Fibroblast of villous mesenchyme (primary cell): ENCODE measurements at places on chromosomes 5 and 9. TPM values are rescaled to one million over a fixed set of nuclear protein-coding genes. Genes with fewer than 3 reads are reported as not detected.

The GPR150 gene
- 0.32 and 0.43 TPM in 2 replicates for total RNA-seq

The DDX46 gene
- 26.1 and 29.8 TPM in 2 replicates for total RNA-seq

The SPATA31A3 gene
- not detected in 2 replicates for total RNA-seq

The GFPT2 gene
- 25.4 and 28.9 TPM in 2 replicates for total RNA-seq

The SLC34A3 gene
- under 0.01 TPM in 1 of 2 replicates, not detected in the other for total RNA-seq

The DCTN4 gene
- total RNA-seq = 48.3 and 66.1 TPM in 2 replicates

The CCDC192 gene
- total RNA-seq = not detected in 2 replicates

The MCIDAS gene
- not detected in 2 replicates for total RNA-seq

The FRRS1L gene
- under 0.01 TPM in 1 of 2 replicates, not detected in the other for total RNA-seq

The PCDH12 gene
- total RNA-seq = under 0.01 TPM in 1 of 2 replicates, not detected in the other

The PHF24 gene
- total RNA-seq = not detected in 2 replicates

The CCDC183 gene
- total RNA-seq = 0.32 and 0.43 TPM in 2 replicates

The RNF183 gene
- total RNA-seq = not detected in 2 replicates

The C5orf52 gene
- not detected in 2 replicates for total RNA-seq

The C5 gene
- total RNA-seq = 2.3 and 3.9 TPM in 2 replicates

The CNTLN gene
- total RNA-seq = 11.3 and 13.0 TPM in 2 replicates

The ADAMTS2 gene
- 30.2 and 44.5 TPM in 2 replicates for total RNA-seq

The PAIP2 gene
- 35.1 and 56.1 TPM in 2 replicates for total RNA-seq

The TEX48 gene
- total RNA-seq = not detected in 2 replicates

The CCDC171 gene
- total RNA-seq = 2.2 and 2.3 TPM in 2 replicates

The CAPSL gene
- 0.43 TPM in 1 of 2 replicates, not detected in the other for total RNA-seq

The FAM81B gene
- total RNA-seq = 0.32 TPM in 1 of 2 replicates, not detected in the other

The MARCHF3 gene
- 8.4 and 10.4 TPM in 2 replicates for total RNA-seq

The MSX2 gene
- total RNA-seq = 0.32 and 0.43 TPM in 2 replicates

The SLC27A6 gene
- total RNA-seq = under 0.01 and 0.32 TPM in 2 replicates

The PCDHGA3 gene
- 3.2 and 4.3 TPM in 2 replicates for total RNA-seq

The C9orf50 gene
- total RNA-seq = 0.32 TPM in 1 of 2 replicates, not detected in the other

The PCDHGB5 gene
- 23.2 and 25.0 TPM in 2 replicates for total RNA-seq

The SMIM27 gene
- total RNA-seq = 1.7 and 2.6 TPM in 2 replicates

The WNK2 gene
- not detected in 2 replicates for total RNA-seq

The MAT2B gene
- 38.7 and 73.0 TPM in 2 replicates for total RNA-seq

The ZSWIM6 gene
- total RNA-seq = 9.0 and 16.4 TPM in 2 replicates

The APBA1 gene
- 11.2 and 11.6 TPM in 2 replicates for total RNA-seq

The PCSK1 gene
- total RNA-seq = under 0.01 TPM in 1 of 2 replicates, not detected in the other

The CD274 gene
- 10.3 and 12.1 TPM in 2 replicates for total RNA-seq

The TRIM23 gene
- 26.4 and 31.5 TPM in 2 replicates for total RNA-seq

The STING1 gene
- 25.9 and 26.7 TPM in 2 replicates for total RNA-seq

The RASGRF2 gene
- total RNA-seq = 3.9 and 9.0 TPM in 2 replicates

The ORM1 gene
- total RNA-seq = not detected in 2 replicates

The DRD1 gene
- total RNA-seq = under 0.01 TPM in 2 replicates

The ANKRD18B gene
- total RNA-seq = 0.97 TPM in 1 of 2 replicates, not detected in the other

The IRX1 gene
- not detected in 2 replicates for total RNA-seq

The RFESD gene
- 1.6 and 2.6 TPM in 2 replicates for total RNA-seq

The STK32A gene
- 0.97 and 2.2 TPM in 2 replicates for total RNA-seq

The AJM1 gene
- 0.86 and 1.3 TPM in 2 replicates for total RNA-seq

The CD14 gene
- 0.97 and 2.2 TPM in 2 replicates for total RNA-seq

The AHRR gene
- 22.5 and 35.1 TPM in 2 replicates for total RNA-seq

The PCDHGC5 gene
- total RNA-seq = 2.6 TPM in 2 replicates

The COL27A1 gene
- total RNA-seq = 22.9 and 23.3 TPM in 2 replicates

The GLRA1 gene
- total RNA-seq = not detected in 2 replicates

The INSYN2B gene
- 11.0 and 12.5 TPM in 2 replicates for total RNA-seq

The TMEM267 gene
- 13.2 and 21.2 TPM in 2 replicates for total RNA-seq

The NUP155 gene
- 32.2 and 41.9 TPM in 2 replicates for total RNA-seq
